Activated CD8-positive, alpha-beta T cell treated with anti-CD3 and anti-CD28 coated beads, Interleukin-2, amount 10 ng/mL, durations not matched to agents 7 days and 5 days (primary cell): ENCODE measurements at places on chromosomes 16 and 17. TPM values are rescaled to one million over a fixed set of nuclear protein-coding genes. Genes with fewer than 3 reads are reported as not detected.

Gene NACA2
- not detected for total RNA-seq

Gene GPR142
- total RNA-seq: not detected

GRCh38 chr17:2037155-2037554 lies 4.7 kb upstream of the OVCA2 start:
- no peak for DNase-seq

DNA sequence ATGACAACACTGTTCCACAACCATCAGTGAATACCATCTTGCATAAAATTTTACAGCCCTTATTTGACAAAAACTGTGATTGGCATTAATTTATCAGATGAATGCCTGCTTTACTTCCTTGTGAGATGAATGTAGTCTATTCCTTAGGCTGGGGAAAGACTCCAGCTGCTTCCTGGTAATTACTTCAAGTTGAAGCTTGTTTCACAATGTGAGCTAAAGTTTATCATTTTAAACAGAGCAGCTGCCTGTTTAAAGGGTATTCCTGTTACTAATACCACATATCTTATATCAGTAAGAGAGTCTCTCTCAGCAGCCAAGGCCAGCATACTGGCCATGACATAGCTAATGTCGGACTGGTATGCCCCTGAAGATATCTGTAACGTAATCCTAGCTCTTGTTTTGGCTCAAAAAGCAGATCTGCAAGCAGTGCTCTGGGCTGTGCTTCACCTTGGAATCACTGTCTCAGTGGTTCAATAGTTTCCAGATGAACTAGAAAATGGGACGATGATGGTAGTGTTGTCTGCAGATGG lies 13.2 kb upstream of the ARL2BP start:
- DNase-seq: no peak

- no peak for DNase-seq
Observed at GRCh38 chr16:6749698-6750097, 582.9 kb upstream of the RBFOX1 start.

- DNase-seq: no peak
Observed at GRCh38 chr17:32869345-32870026, 7.4 kb downstream of the MYO1D start.
